ENCODE measurements at places on chromosomes 2 and 18.

DNA sequence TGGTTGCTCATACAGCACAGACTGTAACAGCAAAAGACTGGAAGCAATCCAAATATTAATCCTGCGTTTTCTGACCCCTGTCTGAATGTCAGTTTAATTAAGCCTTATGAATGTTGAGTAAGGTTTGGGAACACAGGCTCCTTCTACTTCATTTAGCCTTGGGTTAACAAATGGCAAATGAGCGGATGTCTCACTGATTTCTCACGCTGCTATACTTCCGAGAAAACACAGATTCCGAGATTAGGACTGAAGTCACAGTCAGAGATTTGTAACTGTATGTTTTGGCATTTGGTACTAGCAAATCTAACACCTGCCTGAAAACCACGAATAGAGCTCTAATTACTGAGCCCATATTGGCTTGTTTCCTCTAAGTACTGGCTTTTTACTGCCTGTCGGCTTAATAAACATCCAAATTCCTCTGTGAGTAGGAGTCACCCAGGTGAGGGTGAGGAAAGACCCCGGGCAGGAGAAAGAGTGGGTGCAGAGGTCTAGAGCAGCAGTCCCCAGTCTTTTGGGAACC lies 10.6 kb downstream of the MC5R start:
- no peaks in the 10 kb centered on the region for H3K27me3 ChIP-seq
- no peak for DNase-seq
- H3K27ac ChIP-seq: no peak overlapping the region
- no peaks in the 10 kb centered on the region for H3K4me1 ChIP-seq
- no peak overlapping the region for H3K4me3 ChIP-seq

DNA sequence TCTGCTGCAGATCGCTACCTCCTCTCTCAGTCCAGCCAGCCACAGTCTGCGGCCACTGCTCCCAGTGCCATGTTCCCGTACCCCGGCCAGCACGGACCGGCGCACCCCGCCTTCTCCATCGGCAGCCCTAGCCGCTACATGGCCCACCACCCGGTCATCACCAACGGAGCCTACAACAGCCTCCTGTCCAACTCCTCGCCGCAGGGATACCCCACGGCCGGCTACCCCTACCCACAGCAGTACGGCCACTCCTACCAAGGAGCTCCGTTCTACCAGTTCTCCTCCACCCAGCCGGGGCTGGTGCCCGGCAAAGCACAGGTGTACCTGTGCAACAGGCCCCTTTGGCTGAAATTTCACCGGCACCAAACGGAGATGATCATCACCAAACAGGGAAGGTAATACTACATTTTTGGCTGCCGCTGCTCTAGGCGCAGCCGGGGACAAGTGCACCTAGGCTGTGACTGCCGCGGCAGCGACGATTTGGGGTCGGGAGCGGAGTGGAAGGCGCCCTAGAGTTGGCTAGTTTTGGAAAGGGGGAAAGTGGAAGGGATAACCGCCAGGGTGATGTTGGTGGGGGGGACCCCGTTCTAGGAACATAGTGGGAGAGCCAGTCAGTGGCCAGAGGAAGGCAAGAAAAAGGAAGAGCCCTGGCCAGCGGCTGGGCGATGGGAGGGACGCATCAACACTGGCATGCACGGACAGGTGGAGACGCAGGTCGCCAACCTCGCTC lies 776 bp downstream of the TBR1 start:
- H3K4me1 ChIP-seq: no peaks in the 10 kb centered on the region
- H3K4me3 ChIP-seq: no peak overlapping the region
- no peak overlapping the region for H3K27ac ChIP-seq
- no peak for DNase-seq

- peaks cover 13% of the 10 kb centered on the region for H3K4me1 ChIP-seq
- H3K27ac ChIP-seq: no peak overlapping the region
- H3K36me3 ChIP-seq: peaks cover 13% of the 10 kb centered on the region
- no peaks in the 10 kb centered on the region for H3K27me3 ChIP-seq
These were observed 14.0 kb downstream of the TNS1 start for GRCh38 chr2:217988840-217989204.

GRCh38 chr18:35466334-35466733 lies 31.4 kb downstream of the INO80C start:
- no peak overlapping the region for H3K4me3 ChIP-seq
- H3K36me3 ChIP-seq: no peaks in the 10 kb centered on the region
- no peak for DNase-seq
- no peaks in the 10 kb centered on the region for H3K4me1 ChIP-seq
- no peaks in the 10 kb centered on the region for H3K27me3 ChIP-seq

DNA sequence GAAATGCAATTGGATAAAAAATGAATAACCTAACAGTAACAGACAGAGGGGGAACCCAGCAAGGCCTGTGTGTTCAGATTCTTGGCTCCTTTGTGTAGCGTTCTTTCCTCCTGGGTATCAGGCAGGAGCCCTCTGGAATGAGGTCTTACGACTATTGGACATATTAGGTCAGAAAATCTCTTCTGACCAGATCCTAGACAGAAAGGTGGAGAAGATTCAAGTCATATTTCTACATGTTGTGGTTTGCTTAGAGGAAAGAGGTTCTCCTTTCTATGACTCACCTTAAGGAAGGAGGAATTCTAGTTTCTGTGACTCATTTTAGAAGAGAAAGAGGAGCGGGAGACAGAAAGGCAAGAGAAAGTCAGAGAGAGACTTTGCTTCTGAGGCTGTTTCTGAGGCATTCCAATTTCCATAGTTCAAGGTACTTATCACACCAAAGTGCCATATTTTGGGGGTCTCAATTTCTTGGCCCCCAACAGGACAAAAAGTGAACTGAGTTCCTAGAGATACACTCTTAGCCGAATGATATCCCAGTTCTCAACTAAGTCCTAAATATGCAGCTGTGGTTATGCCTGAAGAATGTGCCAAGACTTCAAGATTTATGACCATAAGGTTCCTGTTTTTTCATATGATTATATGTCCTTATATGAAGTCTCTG lies 618.6 kb downstream of the ZEB2 start:
- H3K27ac ChIP-seq: peak overlapping the region; percentile 12
- H3K4me1 ChIP-seq: peaks cover 7% of the 10 kb centered on the region
- peak; percentile 98 for DNase-seq
- no peaks in the 10 kb centered on the region for H3K36me3 ChIP-seq
- H3K4me3 ChIP-seq: peak overlapping the region; percentile 23

DNA sequence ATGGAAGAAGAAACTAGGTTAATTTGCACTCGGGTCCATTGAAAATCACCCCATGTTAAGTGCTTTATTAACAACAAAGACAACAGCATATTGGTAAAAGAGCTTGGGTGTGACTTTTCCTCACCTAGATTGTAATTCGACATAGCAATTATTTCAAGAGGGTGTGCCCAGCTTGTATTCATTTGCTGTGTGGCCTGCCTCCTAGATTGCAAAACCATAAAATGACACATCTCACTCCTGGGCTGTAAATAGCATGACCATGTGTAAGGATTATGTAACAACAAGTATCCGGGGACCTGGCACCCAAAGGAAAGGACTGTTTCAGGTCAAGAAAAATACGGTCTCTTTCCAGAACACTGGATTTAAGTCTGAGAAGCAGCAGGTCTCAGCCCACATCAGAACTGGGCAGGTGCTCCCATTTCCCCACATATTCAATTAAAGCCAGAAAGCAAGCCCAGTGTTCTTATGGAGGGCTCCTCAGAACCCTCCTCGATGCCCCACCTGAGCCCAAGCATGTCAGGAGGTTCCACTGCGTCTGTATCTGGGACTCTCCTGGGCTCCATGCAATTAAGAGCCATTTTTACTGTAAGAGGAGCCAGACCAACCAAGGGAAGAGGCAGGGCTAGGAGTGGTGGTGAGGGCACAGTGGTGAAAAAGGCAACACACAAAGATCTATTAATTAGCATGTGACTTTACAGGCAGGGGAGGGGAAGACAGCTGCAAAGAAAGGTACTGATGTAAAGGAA lies 39.2 kb downstream of the MREG start:
- H3K4me3 ChIP-seq: no peak overlapping the region
- no peaks in the 10 kb centered on the region for H3K27me3 ChIP-seq
- no peak for DNase-seq
- H3K4me1 ChIP-seq: no peaks in the 10 kb centered on the region
- H3K27ac ChIP-seq: no peak overlapping the region

- H3K27ac ChIP-seq: peak overlapping the region; percentile 85
- H3K36me3 ChIP-seq: no peaks in the 10 kb centered on the region
- DNase-seq: peak; percentile 87
- H3K4me3 ChIP-seq: peak overlapping the region; percentile 33
- no peaks in the 10 kb centered on the region for H3K27me3 ChIP-seq
These were observed 85.2 kb downstream of the GLI2 start for GRCh38 chr2:120820953-120821279.
